ENCODE measurements at places on chromosomes 1 and 21.
A peak's percentile ranks its signal among the peaks of the same experiment; 100 is the strongest.

DNA sequence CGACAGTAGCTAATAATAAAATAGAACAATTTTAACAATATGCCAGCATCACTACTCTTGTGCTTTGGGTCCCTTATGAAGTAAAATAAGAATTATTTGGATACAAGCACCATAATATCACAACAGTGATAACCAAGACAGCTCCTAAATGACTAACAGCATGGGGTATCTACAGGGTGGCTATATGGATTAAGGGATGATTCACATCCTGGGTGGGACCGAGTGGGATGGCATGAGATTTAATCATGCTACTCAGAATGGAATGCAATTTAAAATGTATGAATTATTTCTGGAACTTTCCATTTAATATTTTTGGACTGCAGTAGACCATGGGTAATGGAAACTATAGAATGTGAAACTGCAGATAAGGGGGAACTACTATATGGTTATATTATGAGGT lies 28.1 kb upstream of the B3GALNT2 start:
- DNase-seq, result no peak

GRCh38 chr1:21668232-21668950 lies 766 bp downstream of the RAP1GAP start:
- DNase-seq, result peak; percentile 52

GRCh38 chr1:19101244-19101643 lies 108.8 kb downstream of the UBR4 start:
- DNase-seq, result no peak

DNA sequence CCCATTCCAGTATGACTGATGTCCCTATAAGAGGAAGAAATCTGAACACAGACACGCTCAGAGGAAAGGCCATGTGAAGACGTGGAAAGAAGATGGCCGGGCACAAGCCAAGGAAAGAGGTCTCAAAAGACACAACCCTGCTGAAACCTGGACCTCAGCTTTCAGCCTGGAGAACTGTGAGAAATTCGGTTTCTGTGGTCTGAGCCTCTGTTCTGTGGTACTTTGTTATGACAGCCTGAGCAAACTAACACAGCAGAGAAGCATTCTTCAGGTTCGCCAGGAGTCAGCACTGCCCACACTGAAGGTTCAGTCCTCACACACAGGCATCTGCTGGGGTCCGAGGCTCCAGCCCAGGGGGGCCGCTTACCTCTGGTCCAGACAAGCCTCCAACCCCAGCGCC lies 37.7 kb downstream of the SEC16B start:
- no peak for DNase-seq

GRCh38 chr1:34013958-34014737 lies 150.3 kb downstream of the HMGB4 start:
- peak; percentile 82 for DNase-seq
